ENCODE measurements at places on chromosomes 7 and 10.

DNA sequence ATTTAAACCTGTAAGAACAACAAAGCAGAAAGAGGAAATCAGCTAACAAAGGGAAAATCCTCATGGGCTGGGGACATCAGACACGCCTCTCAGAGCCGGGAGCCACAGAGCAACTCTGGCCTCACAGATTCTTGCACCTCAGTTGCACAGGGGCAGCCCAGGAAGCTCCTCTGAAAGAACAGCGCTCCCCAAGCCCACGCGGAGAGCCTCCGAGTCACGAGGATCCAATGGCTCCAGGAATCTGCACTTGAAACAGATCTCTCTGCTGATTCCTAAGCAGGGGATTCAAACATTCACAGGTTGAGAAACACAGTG is 213.2 kb upstream of the MGMT start:
- no peak for DNase-seq

DNA sequence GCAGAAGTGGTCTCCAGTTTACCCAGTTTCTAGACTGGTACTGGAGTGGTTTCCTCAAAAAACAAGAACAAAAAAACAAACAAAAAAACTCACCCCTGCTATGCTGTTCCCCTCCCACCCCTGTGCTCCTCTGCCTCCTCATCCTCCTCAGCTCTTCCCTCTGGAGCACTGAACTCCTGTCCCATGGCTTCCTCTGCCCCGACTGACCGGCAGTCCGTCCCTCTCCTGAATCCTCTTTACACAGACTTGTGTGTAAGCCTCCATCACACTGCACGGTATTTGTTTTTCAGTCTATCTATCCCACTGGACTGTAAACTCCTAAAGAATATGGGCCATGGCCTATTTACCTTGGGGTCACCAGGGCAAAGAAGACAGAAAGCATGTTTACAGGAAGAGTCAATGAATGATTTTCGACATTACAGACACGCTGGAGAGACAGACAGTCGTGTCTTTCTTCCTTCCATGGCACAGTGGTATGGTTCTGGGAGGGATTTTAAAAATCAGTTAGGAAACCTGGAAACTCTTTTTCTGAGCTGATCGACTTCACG is 265.3 kb downstream of the GLI3 start:
- no peak for DNase-seq

- no peak for DNase-seq
These were observed 52.6 kb downstream of the ADCY1 start for GRCh38 chr7:45626441-45627430.

DNA sequence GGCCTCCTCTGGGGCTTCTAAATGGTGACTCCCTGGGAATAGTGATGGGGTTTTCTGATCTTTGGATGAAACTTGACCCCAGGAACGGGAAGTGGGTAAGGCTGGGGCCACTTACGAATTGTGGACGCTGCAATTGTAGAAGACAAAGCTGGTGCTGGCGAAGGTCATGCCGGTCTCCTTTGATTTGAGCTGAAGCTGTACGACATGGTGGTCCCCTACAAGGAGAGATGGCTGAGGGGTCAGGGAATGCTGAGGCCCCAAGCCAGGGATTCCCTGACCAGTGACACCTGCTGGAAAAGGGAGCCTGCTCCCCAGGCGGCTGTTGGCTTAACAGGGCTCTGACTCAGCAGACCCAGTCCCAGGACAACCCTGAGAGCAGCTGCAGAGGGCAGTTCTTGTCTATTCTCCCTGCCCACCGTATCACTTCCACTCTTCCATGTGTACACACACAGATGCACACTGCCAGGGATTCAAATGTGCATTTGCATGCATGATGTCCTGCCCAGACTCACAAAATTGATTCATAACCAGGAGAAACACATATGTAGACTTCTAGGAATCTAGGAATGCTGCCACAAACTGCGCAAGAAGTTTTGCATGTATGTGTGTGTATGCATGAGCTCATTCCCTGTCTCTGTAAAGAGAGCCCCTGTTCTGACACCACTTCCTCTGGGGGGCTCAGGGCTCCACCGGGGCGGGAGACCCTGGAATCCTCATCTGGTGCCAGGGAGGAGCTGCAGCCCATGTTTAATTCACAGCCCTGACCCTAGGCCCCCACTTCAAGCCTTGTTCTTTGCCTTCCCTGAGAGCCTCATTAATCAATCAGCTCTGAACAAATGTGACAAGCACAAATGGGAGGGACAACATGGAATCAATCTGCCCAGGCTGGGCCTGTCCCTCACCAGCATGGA is 350.0 kb downstream of the PLXNA4 start:
- no peak for DNase-seq

- DNase-seq = no peak
These were observed 19.1 kb downstream of the MAD1L1 start for GRCh38 chr7:2213551-2214215.

- DNase-seq = no peak
These were observed 337.9 kb upstream of the SORCS1 start for GRCh38 chr10:107502229-107502985.

DNA sequence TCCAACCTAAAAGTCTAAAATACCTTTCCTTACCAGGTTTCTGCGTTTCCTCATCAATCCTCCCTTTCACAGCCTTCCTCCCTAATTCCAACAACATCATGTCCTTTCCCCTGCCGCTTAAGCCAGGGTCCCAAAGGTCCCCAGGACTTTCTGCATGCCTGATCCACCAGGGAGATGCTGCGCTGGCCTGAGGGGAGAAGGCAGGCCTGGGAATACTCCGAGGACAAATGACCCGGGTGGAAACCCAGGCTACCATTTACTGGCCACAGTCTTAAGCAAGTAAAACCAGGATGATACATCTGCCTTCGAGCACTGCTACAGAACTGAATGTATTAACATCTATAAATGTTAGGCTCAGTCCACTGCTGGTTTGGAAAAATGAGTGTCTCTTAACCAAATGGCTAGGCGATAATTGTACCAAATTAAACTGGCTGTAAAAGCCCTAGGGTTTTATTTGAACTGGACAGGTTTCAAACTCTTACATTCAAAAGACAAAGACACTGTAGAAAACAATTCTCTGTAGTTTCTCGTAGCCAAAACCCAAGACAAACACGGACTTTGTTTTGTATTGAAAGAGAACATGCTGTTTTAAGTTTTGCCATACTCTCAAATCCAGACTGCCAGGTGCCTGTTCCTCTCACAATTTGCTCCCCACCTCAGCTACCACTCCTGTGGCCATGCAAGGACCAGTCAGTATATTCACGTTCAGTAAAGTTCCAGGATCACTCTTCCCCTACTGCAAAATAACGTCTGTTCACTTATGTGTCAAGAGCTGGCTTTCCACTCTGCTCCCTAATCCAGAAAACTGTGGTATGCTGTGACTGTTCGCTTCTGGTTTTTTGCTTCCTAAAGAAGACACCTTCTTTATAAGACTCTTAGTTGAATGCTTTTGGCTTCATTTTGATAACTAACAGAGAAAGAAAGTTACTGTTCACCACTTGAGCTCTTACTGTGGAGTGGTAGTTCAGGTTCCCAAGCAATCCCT is 145.7 kb downstream of the RNF216 start:
- peak; percentile 59 for DNase-seq

GRCh38 chr7:29798422-29798821 is 7.9 kb upstream of the WIPF3 start:
- DNase-seq = no peak

DNA sequence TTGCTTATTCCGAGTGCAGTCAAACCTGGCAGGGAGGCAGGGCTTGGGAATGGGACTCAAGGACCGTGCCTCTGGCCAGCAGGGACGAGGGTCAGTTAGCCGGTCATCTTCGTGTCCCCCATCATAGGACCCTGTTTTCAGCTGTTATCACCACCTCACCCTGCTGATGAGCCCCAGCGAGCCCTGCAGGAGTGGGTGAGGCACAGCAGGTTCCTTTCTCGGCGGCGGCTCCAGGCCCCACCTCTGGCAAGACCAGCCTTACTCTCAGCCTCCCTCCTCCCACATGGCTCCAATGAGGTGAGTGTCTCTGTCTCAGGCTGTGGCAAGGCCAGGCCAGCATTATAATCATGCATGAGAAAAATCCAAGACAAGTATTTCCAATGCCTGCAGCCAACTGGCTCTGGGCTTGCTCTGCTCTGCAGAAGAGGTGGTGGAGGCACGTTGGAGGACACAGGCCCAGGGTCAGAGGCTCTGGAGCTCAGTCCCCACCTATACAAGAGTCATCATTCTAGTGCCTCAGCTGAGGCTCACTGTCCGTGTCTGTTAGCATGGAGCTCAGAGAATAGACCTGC is 15.7 kb downstream of the PKD1L1 start:
- DNase-seq = no peak

GRCh38 chr10:123021517-123021916 is 12.7 kb downstream of the ACADSB start:
- DNase-seq = no peak

- no peak for DNase-seq
These were observed 72.4 kb upstream of the PDE1C start for GRCh38 chr7:32142649-32143048.

DNA sequence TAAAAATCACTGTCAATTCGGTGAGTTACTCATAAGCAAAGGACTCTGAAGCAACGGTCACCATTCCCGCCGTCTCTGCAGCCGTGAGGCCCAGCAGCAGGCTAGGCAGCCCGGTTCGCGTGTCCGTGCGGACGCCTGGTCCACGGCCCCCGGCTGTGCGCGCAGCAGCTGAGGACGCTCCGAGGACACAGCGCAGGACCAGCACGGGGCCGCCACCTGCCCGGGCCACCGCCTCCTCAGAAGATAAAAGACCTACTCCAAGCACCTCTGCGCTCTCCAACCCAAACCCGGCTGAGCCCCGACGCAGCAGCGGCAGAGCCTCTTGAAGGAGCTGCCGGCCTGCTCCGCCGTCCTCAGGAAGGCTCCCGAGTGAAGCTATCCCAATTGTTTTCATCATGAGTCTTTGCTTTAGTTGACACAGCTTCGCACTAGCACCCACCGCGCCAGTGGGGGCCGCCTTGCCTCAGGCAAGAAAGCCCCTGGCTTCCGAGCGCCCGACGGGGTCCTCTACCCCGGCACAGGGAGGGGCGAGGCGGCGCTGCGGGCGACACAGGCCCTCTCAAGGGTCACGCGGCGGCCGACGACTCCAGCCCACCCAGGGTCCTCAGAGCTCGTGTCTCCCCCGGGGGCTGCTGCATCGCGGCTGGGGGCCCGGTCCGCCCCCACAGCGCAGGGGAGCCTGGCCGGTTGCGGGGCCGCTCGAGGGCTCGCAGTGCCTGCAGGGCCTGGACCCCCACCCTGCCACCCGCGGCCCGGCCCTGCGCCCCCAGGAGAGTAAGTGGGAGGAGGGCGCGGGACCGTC is 16.9 kb upstream of the GPR146 start:
- DNase-seq = no peak

DNA sequence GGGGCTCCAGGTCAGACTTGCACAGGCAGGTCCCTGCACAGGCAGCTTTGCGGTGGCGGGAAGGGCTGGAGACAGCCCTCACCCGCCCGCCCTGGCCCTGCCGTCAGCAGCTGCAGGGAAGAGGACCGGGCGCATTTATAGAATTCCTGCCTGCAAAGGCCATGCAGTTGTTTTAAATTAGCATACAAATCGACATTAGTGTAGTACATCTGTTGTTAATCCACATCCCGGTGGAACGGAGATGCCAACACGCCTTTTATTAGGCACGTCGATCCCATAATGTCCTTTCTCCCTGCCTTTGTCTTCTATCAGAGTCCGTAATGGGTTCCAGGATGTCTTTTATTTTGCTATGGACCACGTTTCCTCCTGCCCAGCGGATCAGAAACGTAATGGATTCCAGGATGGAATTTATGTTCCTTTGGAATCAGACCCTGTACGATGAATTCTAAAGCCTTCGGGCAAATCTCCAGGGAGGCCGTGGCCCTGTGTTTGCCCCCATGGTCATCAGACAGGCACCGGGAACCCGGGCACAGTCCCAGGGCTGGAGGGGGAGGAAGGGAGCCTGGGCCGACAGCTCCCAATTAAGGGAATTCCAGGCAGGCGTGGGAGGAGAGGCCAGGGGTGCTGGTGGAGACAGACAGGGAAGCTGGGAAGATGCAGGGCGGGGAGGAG is 123.9 kb downstream of the COL26A1 start:
- no peak for DNase-seq

DNA sequence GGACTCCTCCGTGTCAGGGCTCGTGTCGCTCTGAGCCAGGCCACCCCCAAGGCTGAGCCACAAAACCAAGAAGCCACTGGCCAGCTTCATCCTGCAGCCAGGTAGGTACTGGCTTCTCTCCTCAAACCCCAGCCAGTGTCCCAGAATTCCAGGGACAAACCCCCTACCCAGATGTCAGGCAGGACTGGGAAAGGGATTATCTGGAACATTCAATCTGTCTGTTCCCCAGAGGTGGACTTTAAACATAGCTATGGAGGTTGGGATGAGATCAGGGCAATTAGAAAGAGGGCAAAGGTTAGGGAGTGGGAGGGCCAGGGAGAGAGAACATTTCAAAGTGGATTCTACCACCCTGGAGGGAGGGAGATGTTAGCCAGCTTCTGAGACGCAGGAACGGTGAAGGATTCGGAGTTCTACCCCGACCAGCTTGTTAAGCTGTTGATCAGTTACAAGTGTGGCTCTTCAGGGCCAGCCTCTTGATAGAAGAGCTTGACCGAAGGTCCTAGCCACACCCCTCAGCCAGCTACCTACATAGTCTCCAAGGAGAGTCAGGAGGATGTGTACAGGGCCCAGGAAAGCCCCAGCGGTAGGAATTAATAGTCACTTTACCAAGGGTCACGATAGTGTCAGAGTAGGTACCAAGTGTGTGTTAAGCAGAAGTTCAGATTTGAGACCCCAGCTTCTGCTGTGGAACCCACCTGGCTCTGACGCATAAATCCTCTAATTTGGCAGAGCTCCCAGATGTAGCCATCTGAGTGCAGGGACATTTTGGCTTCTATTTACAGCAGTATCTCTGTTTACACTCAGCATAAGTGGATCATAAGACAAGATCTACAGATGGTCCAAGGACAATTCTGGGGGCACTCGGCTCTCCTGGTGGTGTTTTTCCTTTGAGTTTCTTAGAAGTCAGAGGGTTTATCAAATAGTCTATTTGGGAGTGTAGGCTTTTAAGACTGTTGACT is at the start of gene PLA2G12B:
TSS of gene PLA2G12B (minus strand) at position 211 of the 959 bp plus-strand sequence. CDS start at position 90, 121 bp downstream.
- DNase-seq = peak; percentile 33

- no peak for DNase-seq
These were observed 236.3 kb upstream of the CTBP2 start for GRCh38 chr10:125396676-125397075.

DNA sequence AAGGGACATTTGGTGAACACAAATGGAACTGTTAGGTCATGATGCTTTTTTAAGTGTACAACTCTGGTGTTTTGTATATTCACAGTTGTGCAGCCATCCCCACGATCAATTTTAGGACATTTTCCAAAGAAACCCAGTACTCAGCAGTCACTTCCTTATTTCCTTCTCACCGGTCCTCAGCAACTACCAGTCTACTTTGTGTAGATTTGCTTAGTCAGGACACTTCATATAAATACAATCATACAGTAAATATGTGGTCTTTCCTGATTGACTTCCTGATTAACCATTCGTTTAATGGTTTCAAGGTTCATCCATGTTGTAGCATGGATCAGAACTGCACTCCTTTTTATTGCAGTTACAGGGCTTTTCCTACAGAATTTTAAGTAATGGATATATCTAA is 14.4 kb downstream of the SGPL1 start:
- DNase-seq = no peak

GRCh38 chr10:123250640-123251039 is 96.4 kb downstream of the BUB3 start:
- no peak for DNase-seq
